ENCODE measurements at places on chromosomes 2 and 18.

DNA sequence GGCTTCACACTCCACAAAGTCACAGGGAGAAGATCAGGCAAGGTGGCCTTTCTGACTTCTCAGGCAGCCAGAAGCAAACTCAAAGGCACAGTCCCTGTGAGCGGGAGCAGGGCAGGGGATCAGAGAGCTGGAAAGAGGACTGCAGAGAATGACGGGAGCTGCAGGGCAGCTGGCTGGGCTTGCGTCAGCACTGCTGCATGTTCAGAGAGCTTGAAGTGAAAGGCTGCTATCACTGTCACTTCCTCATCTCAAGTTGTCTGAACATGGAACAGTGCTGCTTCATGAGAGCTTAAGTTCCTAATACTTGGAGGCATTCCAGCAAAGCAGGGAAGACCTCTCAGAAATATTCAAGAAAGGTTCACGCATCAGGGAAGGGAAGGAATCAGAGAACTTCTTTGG is 20.4 kb downstream of the TGFBRAP1 start:
- DNase-seq: no peak

DNA sequence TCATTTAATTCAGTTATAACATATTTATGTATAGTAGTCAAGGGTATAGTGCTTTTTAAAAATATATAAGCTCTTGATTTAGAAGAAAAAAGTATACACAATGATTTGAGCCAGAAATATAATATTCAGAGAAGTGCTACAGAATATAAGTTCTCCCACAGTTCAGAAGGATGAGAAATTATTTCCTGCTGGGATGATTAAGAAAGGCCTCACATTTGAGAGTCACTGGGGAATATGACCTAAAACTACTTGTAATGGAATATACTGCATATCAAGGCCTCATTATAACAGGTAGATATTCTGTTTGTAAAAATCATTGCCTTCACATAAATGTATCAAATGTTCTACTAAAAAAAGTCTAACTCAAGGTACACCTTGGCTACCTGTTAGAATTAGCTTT is 203.5 kb downstream of the MBD2 start:
- no peak for DNase-seq

- DNase-seq: no peak
Observed at GRCh38 chr2:58862244-58862643, 621.1 kb upstream of the FANCL start.

GRCh38 chr2:69026026-69026425 is 13.0 kb downstream of the ANTXR1 start:
- no peak for DNase-seq

DNA sequence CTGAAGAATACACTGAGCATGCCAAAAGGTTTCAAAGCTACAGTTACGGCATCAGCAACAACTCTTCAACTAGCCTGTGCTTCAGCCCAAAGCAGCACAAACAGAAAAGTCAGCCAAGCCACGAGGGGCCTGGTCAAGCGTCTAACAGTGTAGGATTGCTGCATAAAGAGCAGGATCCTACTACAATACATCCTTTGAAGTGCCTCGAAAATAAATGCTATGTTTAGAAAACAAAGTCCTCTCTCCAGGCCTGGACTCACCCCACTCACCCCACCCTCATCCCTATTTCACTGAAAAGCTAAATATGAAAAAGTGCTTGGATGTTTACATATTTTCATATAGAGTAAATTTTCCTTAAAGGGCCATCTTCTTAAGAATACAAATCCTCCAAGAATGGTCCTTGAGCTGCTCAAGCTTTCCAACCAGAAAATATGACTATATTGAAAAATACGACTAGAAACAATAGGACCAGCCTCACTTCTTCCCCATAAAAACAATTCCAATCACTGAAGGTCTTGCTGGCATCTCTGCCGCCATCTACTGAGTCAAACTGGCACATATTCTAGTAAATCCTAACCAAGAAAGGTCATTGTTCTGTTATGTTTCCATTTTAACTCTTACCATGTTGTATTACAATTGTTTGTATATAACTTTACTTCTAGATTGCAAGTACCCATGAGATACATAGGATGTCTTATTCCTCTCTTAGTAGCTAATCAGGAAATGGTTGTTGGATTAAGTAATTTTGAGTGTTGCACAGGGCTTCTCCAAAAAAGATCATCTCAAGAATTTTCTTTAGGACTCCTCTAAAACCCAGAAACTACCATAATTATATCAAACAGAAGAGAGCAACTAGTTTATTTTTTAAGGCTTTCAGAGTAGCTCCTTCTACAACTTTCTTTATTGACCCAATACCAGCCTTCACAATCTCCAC is 63.6 kb downstream of the CLHC1 start:
- DNase-seq: no peak

GRCh38 chr2:229654437-229654836 is 59.9 kb downstream of the DNER start:
- DNase-seq: no peak

DNA sequence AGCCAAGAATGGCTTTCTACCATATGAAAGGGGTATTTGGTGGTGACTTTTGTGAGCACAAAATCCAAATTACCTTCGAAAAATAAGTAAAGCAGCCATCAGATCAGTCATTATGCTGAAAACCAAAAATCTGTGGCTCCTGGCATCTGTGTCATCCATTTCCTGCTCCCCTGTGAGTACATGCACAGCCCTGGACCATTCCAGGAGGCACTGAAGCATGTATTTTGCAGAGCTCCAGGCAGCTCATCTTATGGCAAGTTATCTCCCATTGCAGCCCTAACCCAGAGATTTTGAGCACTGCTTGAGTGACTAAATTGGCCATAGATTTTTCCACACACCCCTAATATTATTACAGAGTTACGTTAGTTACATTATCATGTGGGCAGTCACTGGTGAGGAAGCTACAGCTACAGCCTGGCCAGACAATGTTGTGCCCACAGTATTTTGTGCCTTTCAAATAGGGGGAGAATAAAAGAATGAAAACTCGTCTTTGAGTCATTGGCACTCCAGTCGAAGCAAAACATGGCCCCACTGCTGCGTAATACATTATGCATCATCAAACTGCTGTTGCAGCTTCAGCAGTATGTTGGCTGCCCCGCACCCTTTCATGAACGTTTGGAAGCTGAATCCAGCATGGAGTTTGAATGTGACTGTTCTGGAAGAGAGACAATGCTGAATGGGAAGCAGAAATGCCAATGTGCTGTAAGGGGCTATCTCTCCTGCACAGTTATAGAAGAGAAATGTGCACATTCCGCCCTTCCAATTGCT is 702.2 kb downstream of the RNF144A start:
- DNase-seq: no peak

- no peak for DNase-seq
Observed at GRCh38 chr2:144166743-144167142, 353.2 kb downstream of the ZEB2 start.

DNA sequence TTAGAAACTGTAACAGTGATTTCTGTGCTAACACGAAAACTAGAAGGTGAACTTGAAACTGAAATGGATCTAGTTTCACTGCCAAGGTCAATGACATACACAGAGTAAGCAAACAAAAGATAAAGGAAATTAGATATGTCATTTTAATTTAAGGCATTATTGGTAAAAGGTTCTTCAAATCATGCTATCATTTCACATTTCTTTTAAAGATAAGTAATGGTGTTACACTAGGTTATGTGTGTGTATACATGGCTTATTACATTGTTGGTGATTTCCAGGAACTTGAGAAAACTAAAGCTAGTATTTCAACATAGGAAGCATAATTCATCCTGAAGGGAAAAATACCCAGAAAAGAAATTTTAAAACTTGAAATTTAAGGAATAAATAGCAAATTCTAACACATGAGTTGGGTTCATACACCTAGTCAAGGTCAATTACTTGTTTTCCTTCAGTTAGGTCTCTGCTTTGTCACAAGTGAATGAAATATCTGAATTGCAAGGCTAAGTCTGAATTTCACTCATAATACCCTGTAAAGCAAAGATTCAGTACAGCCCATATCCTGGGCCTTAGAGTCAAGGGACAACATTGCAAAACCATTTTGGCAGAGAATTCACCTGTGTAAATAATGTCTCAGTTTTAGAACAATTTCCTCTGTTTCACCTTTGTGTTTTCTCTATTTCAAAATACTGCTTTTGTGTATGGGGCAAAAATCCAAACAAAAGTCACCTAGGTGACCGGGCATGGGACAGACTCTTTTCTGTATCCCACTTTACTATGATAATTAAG is 141.6 kb downstream of the SRBD1 start:
- DNase-seq: no peak

GRCh38 chr2:45102579-45103117 is 93.4 kb upstream of the SIX2 start:
- no peak for DNase-seq

GRCh38 chr2:129478902-129479517 is 500.5 kb upstream of the RAB6C start:
- no peak for DNase-seq

- no peak for DNase-seq
Observed at GRCh38 chr2:124323321-124323720, 298.2 kb downstream of the CNTNAP5 start.

DNA sequence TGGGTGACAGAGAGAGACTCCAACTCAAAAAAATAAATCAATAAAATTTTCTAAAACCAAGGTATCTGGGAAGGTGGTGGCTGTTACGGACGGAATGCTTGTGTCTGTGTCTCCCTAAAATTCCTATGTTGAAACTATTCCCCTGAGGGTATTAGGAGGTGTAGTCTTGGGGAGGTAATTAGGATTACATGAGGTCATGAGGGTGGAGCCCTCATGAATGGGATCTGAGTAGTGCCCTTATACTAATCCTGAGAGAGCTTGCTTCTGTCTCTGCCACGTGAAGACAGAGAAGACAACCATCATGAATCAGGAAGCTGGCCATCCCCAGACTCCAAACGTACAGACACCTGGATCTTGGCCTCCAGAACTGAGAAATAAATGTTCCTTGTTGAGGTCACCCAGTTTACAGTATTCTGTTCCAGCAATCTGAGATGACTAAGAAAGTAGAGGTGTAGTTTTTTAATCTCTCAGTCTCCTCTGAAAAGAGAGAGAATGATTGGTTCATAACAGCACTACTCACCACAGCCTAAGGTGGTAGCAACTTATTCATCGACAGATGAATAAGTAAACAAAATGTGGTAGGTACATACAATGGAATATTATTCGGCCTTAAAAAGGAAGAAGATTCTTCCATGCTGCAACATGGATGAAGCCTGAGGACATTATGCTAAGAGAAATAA is 38.4 kb downstream of the TGFBRAP1 start:
- DNase-seq: no peak

GRCh38 chr2:199973703-199974102 is 18.3 kb downstream of the MAIP1 start:
- no peak for DNase-seq

DNA sequence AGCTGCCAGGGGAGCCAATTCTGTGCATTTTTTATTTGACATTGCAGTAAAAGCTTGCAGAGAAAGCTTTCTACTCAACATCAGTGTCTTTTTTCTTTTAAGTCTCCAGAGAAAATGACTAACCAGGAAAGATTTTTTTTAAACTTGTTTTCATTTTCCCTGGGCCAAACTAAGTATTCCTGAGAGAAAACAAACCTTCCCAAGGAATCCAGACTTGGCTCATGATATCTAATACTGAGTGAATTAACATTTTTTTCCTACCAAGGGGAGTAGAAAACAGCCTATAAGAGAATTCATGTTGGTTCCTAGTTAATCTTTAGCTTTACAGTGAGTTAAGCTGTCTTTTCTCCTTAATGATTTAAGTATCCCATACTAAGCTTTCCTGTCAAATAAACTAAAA is 46.7 kb downstream of the DAPL1 start:
- DNase-seq: no peak

DNA sequence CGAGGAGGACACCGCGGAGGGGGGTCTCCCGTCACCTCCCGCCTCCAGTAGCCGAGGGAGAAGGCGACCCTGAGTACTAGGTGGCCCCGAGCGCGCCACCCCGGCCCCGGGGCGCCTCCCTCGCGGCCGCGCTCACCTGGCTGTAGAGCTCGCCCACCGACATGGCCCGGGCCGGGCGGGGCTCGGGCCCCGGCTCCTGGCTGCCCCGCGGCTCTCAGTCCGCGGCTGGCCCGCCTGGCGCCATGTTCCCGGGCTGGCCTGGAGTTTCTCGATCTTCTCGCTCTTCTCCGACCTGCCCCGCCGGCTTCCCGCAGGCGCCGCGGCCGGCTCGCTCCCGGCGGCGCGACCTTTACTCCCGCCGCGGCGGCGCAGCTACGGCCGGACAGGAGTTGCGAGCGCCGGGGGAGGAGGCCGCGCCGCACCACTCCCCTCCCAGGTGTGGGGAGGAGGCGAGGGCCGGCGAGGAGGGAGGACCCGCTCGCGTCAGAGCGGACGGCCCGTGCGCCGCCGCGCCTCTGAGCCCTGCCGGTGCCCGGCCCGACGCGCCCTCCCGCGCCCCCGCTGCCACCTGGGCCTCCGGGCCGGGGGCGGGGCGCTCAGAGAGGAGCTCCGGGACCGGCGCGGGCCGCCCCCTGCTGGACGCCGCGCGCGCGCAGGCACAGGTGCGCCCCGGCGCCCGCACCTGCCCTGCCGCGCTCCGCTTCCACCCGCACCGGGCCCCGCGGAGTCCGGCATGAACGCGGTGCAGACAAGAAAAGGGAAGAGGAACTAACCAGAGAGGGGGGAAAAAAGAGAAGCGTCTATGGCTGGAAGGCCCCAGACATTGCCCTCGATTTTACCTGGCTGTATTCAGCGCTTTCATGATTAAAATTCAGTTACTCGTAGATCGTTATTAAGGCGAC is at the start of gene MYO5B:
MYO5B (minus strand) TSS at position 517 of the 902 bp plus-strand sequence; CDS start at position 163, 354 bp downstream.
- no peak for DNase-seq

- no peak for DNase-seq
Observed at GRCh38 chr18:23183411-23184150, 48.3 kb downstream of the CABLES1 start.

DNA sequence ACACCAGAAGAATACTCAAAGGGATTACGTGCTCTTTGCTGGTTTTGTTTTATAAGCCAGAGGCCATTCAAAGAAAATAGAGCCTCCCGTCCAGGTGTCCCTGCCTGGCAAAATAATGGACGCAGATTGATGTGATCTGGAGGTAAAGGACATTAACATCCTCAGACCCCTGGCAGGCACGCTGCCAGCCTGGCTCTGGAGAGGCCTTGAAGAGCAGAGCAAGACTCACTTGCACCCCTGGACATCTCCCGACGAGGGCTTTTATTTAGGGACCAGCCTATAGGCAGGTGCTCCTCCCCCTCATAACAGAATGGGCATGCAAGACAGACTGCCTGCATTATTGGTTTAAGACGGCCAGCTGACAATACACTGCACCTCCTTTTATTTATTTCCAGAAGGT is 291.3 kb downstream of the BCL11A start:
- no peak for DNase-seq

DNA sequence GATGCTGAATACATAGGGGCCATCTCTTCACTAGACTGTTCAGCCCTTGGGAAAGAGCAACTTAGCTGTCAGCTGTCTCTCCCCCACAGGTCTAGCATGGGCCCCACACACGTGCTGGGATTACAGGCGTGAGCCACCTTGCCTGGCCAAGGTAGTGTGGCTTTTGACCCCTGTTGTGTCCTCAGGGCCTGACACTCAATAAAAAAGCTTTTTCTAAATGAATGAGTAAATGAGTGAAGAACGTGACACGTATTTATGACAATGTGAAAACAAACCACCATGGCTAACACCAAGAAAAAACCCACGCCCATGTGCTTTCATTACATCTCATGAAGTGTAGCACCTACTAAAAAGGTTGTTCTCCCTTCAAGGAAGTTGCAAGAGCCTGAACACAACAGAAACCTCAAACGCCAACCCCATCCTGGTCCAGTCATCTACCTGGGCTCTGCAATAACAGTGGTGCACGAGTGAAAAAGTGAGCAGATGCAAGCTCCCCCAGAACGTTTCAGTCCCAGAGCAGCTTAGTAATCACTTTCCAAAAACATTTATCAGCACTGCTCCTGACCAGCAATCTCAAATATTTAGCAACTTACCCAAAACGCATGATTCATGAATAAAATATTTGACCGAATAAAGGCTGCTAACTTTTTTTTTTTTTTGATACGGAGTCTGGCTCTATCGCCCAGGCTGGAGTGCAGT is 3.4 kb downstream of the WDFY1 start:
- no peak for DNase-seq

Measured in effector memory CD4-positive, alpha-beta T cell (primary cell).